H9 (cell line): ENCODE measurements at places on chromosomes 7 and 10.

- H3K4me3 ChIP-seq: no peak overlapping the region; the same call in 2 of the 3 replicates
- H3K27ac ChIP-seq: no peak overlapping the region
- no peaks in the 10 kb centered on the region for H3K27me3 ChIP-seq
- no peaks in the 10 kb centered on the region for H3K36me3 ChIP-seq
- H3K4me1 ChIP-seq: peaks cover 8% of the 10 kb centered on the region; the same call in 1 of the 2 replicates
These were observed 43.2 kb downstream of the CCNY start for GRCh38 chr10:35379226-35380137.

DNA sequence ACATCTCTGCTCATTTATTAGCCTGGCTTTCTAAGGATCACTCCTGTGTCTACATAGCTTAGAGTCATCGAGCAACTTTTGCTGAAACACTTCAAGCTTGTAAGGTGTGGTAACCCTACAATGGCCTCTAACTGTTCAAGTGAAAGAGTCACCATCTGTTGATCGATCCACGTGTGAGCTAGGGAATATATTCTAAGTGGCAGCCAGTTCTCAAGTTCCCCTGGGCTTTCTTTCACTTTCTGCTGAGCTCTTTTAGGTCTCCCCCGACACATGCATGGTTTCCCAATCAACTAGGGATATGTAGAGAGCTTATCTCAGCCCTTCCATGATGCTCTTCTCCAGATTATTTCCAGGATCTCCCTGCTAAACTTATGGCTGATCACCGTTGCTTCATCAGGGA lies 15.5 kb downstream of the AOAH start:
- no peak overlapping the region for H3K4me3 ChIP-seq
- no peaks in the 10 kb centered on the region for H3K4me1 ChIP-seq
- DNase-seq: no peak
- H3K36me3 ChIP-seq: peaks cover 9% of the 10 kb centered on the region; the same call in 1 of the 2 replicates
- no peaks in the 10 kb centered on the region for H3K27me3 ChIP-seq

- H3K4me1 ChIP-seq: no peaks in the 10 kb centered on the region
- H3K4me3 ChIP-seq: no peak overlapping the region
- H3K27ac ChIP-seq: no peak overlapping the region
- DNase-seq: no peak
- H3K36me3 ChIP-seq: peaks cover 3% of the 10 kb centered on the region; the same call in 1 of the 2 replicates
These were observed 33.9 kb upstream of the EEPD1 start for GRCh38 chr7:36119005-36119706.

GRCh38 chr7:116999311-116999710 lies 46.0 kb downstream of the ST7 start:
- DNase-seq: no peak
- H3K4me1 ChIP-seq: no peaks in the 10 kb centered on the region
- H3K36me3 ChIP-seq: peaks cover 1% of the 10 kb centered on the region; the same call in 1 of the 3 replicates
